AG08395 (cell line): ENCODE measurements at places on chromosomes 3 and 15.

DNA sequence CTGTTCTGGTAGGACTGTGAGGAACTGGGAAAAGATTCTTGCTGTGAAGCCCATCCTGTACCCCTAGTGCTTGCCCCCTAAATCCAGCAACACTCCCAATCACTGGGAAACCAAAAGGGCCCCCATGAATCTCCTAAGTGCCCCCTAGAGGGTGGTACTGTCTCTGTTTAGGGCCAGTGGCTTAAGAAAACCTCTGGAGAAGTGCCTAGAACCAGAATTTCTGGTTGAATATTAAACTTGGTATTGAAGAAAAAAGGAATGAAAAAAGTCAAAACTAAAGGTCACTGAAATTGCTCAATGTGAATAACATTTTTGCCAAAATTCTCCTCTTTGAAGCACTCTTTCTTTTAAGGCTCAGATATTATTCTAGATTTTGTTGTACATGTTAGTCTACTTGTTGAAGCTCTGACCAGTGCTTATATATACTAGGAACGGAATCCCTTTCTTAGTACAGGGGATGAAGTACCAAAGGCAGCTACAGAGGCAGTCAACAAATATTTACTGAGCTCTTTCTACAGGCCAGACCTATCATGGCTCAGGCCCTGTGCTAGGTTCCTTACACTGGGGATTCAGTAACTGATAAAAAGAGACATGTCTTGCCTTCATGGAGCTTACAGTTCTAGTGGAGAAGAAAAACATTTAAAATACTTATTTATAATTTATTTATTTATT lies 138.8 kb downstream of the MYLK start:
- DNase-seq = no peak

- DNase-seq = no peak
Observed at GRCh38 chr3:58375254-58375653, 42.6 kb downstream of the PXK start.

DNA sequence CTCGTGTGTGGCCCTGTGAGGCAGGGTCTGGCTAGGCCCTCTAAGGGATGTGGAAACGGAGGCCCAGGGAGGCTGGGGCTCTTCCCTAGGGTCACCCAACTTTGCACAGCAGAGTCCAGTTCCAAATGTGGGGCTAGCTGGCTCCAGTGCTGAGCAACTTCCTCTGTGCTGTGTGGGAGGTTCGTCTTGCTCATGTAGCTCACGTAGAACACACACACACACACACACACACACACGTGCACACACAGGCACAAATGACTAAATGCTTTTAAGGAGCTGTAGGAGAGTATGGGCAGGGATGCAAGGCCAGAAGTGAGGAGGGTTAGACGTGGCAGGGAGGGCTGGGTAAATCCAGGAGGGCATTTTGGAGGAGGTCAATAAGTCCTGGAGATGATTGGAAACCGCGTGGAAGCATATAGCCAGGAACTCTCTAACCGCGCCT lies 213.8 kb downstream of the RPLP1 start:
- no peak for DNase-seq

DNA sequence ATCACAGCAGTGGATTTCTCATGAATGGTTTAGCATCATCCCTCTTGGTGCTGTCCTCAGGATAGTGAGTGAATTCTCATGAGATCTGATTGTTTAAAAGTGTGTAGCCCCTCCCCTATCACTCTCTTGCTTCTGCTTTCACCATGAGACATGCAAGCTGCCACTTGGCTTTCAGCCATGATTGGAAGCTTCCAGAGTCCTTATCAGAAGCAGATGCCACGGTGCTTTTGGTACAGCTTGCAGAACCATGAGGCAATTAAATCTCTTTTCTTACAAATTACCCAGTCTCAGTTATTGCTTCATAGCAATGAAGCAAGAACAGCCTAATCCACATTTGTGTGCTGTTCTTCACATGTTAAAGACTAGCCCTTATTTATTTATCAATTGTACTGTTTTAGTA lies 495.2 kb upstream of the EPHA6 start:
- no peak for DNase-seq

DNA sequence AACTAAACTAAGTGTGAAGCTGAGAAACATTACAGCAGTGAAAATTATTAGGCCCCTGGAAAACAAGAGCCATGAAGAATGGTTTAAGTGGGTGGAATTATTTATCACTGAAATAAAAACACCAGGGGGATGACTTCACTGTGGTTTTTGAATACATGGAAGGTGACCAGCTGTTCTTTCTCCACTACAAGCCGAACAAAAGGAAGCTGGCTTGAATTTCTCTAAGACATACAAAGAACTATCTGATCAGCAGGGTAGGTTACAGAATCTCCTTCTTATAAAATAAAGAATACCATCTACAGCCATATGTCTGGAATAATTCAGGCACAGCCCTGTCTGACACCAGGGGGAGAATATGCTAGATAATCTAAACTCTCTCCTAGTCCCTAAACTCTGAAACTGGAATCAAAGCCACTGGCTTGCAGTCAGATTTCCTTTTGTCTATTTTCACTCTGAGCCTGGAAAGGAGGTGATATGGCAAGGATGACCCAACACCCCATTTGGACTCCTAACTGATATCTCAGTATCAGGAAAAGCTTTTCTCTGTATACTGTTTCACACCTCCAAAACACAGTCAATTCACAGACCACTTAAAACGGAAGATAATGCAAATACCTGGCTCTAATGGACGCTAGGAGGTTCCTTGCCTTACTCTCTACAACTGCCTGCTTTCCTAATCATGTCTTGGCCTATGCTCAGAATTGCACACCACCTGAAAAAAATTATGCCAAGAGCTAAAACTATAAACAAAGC lies 31.2 kb downstream of the SPATA12 start:
- peak; percentile 30 for DNase-seq

GRCh38 chr3:177050501-177051237 lies 146.6 kb downstream of the TBL1XR1 start:
- peak; percentile 38 for DNase-seq

- DNase-seq = no peak
Observed at GRCh38 chr3:104672331-104672730, 694.4 kb upstream of the ALCAM start.
